NCI-H345 (cell line): ENCODE measurements at places on chromosomes 11 and 22.

DNA sequence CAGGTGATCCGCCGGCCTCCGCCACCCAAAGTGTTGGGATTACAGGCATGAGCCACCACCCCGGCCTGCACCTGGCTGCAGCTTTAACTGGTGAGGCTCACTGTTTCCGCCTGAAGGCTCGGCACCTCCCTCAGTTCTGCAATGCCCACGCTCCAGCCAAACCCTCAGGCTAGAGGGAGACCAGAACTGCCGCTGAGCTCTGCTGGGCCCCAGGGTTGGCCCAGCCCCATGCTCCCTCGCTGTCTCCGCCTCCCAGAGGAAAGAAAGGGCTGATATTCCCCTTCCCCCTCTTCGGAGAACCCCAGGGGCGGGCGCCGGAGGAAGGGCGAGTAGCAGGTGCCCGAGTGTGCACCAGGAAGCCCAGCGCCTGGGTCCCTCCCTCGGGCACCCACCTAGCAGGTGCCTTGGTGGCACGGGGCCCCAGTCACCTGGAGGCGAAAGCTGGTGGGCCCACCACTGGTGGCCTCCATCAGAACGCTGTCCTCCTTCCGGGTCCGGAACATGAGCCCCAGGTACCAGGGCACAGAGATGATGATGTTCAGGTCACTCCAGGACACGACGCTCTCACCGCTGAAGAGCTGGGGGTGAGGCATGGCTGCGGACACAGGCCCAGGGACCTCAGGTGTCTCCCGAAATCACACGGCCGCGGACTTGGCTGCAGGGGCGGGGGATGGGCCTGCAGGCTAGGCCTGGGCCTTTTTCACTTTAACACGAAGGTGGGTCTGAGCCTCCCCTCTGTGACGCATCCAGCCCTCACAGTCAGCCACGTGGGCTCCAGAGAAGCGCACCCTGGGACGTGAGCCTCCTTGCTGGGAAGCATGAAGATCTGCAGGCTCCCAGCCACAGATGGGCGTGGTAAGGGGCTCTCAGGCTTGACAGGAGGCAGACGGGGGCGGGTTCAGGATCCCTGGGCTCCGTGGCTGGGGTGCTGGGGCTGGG, 73.3 kb downstream of the TRMU start:
- DNase-seq: no peak

DNA sequence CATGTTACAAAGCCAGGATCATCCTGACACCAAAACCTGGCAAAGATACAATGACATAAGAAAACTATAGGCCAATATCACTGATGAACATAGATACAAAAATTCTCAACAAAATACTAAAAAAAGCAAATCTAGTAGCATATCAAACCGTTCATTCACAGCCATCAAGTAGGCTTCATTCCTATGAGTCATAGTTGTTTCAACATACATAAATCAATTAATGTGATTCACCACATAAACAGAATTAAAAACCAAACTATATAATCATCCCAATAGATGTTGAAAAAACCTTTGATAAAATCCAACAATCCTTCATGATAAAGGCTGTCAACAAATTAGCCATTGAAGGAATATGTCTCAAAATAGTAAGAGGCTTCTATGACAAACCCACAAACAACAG, 1007.2 kb upstream of the RAG2 start:
- DNase-seq: no peak

GRCh38 chr11:73275381-73275750, 3.2 kb downstream of the P2RY6 start:
- DNase-seq: no peak

GRCh38 chr11:15821451-15821850, 534.9 kb downstream of the SOX6 start:
- no peak for DNase-seq

DNA sequence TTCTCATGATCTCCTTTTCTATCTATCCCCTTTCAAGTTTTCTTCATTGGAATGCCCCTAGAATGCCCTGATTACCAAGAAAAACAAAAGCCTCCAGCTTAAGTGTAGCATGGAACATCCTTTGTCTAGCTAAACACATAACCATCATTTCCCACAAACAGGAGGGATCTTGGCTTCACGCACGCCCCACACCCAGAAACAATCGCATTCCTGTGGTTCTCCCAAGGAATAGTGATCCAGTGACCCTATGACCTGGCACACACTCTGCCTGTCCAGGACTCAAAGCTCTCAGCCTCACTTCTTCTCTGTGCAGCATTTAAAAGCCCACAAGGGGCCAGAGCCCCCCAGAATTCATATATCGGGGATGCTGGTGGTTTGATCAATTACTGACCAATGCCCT, 9.3 kb upstream of the POU2AF1 start:
- DNase-seq: no peak

DNA sequence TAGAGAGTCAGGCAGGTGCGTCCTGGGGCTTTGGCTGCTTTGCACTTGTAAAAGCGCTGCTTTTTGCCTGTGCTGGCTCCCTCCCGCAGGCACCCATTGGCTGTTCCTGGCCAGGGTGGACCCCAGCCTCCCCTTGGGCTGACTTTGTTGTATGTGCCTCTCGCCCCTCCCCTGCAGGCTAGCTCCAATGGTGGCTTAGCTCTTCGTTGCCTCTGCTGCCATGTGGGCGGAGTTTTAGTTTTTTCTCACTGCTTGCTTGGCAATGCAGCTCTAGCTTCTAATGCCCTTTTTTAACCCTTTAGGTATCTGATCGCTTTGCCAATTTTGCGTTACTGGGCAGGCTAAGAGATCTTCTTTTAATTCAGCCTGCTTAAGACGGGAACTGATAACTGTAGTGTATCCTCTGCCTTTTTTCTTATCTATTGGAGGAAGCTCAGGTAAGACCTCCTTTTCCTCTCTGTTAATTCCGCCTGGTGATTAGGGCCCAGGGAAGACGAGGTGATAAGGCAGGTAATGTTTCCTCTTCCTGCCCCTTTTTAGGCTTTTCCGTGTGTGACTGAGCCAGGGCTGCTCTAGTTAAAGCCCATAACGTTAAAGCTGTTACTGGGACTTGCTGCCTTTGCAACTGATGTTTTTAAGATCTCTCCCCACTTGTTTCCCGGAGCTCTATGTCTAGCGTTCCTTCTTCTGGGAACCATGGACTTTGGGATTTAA, 11.7 kb upstream of the GLYATL1 start:
- DNase-seq: peak; percentile 34
